ENCODE measurements at places on chromosomes 6 and 20.

- no peak for DNase-seq
Measured at GRCh38 chr6:116866281-116866871, 10.7 kb upstream of the RFX6 start.

DNA sequence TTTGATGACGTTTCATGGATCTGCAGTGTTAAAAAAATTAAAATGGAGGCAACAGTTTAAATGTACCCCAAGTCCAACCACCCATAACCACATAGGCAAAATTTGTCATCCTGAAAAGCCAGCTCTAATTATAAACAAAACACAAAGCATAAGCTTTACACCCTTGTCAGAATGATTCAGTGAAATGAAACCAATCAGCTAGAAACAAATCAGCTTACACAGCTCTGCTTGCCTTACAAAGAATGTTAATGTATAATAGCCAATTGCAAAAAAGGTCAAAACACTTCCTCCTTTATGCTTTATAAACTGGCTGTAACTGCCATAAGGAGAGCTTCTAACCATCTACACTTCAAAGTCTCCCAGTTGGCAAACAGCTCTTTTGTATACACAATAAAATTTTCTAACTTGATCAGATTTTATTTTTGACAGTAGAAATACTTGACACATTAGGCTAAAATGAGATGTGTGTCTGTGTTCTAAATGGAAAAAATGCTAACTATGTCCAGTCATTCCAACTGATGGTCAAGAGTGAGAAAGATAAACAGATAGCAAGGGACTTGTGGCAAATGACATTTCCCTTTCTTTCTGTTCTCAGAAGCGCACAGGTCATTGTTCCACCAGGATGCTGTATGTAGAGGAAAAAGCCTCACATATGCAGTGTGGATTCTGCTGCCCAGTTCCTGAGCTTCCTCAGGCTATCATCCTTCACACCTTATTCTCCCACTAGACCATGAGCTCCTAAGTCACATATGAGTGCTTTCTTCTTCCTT is 344.3 kb upstream of the ID4 start:
- DNase-seq, result no peak

DNA sequence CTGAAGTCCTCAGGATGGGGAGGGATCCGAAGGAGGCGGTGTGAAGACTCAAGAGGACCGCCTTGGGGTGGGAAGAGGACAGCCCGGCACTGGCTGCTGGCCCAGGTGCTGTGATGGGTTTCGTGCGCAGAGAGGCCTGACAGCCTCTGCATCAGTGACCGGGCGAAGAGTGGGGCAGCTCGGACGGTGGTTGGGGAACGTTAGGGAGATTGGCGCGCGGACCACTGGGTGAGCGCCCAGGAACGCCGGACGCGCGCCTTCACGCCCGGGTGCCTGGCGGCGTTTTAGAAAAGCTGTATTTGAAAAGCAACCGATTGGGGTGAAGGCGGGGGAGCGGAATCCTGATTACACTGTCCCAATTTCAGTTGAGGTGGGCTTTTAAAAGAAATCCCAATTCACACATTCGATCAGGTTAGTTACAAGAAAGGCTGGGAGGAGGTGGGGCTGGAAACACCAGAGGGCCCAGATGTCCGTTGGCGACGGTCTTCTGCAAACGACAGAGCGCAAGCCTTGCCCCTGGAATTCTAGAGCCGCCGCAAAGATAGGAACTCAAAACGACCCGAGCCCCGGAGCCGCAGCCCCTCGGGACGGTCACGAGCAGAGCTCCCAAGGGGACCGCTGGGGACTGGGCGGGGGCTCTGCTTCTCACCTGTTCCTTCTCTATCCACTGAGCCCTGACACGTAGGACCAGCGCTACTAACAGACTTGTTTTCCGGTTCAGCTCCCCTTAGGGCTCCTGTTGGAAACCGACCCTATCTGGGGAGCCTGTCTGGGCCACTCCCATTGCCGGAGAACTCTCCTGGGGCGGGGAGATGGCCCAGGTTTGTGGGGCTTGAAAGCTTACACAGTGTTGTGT is 8.5 kb upstream of the TRIM40 start:
- no peak for DNase-seq

DNA sequence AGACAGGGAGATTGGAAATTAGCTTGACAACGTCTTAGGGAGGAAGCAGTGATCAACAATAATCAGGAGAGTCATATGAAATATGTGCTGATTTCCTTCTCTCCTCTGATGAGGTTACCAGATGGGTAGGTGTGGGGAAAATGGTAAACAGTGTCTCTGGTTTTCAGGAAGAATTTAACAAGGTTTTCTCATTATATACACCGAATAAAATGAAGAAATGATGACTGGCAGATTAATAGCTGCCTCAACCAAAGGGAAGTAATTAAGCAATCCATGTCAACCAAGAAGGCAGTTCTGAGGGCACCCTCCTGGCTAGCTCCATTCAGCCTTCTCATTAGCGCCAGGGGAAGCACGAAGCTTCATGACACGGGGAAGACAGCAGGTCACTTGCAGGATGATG is 12.7 kb upstream of the RAMACL start:
- no peak for DNase-seq

- no peak for DNase-seq
Measured at GRCh38 chr6:28531479-28532128, 5.9 kb downstream of the GPX5 start.
